ENCODE measurements at places on chromosomes 1 and 21.

DNA sequence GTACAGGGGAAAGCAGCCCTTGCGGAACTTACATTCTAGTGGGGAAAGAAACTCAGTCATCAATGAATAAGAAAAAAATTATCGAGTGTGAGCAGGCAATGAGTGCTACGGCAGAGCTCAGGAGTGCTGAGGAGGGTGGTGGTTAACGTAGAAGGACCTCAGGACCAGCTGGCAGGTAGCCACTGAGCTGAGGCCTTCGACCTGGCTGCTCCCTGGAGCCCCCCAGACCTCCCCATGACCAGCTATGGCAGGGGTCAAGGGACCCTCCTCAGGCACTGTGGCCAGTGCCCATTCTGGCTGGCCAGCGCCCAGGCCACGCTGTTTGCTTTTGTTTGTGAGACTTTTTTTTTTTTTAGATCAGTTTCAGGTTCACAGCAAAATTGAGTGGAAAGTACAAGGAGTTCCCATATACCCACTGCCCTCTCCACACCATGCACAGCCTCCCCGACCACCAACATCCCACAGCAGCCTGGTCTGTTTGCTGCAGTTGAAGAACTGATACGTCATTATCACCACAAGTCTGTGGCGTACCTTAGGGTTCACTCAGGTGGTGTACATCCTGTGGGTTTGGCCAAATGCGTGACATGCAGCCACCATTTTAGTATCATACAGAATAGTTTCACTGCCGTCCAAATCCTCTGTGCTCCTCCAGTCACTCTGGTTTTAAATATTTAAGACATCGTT lies 11.8 kb upstream of the TTC22 start:
- H3K27ac ChIP-seq = no peak overlapping the region
- H3K4me1 ChIP-seq = peaks cover 2% of the 10 kb centered on the region
- peak; percentile 45 for DNase-seq

- H3K4me3 ChIP-seq = no peak overlapping the region
- peak; percentile 22 for DNase-seq
- no peak overlapping the region for H3K27ac ChIP-seq
- H3K4me1 ChIP-seq = peaks cover 25% of the 10 kb centered on the region
Observed at GRCh38 chr1:28111157-28111556, 22.7 kb upstream of the EYA3 start.

GRCh38 chr1:58629031-58629462 lies 52.0 kb upstream of the TACSTD2 start:
- H3K27me3 ChIP-seq = peaks cover 5% of the 10 kb centered on the region
- H3K36me3 ChIP-seq = no peaks in the 10 kb centered on the region
- no peak for DNase-seq
- peaks cover 2% of the 10 kb centered on the region for H3K4me1 ChIP-seq

DNA sequence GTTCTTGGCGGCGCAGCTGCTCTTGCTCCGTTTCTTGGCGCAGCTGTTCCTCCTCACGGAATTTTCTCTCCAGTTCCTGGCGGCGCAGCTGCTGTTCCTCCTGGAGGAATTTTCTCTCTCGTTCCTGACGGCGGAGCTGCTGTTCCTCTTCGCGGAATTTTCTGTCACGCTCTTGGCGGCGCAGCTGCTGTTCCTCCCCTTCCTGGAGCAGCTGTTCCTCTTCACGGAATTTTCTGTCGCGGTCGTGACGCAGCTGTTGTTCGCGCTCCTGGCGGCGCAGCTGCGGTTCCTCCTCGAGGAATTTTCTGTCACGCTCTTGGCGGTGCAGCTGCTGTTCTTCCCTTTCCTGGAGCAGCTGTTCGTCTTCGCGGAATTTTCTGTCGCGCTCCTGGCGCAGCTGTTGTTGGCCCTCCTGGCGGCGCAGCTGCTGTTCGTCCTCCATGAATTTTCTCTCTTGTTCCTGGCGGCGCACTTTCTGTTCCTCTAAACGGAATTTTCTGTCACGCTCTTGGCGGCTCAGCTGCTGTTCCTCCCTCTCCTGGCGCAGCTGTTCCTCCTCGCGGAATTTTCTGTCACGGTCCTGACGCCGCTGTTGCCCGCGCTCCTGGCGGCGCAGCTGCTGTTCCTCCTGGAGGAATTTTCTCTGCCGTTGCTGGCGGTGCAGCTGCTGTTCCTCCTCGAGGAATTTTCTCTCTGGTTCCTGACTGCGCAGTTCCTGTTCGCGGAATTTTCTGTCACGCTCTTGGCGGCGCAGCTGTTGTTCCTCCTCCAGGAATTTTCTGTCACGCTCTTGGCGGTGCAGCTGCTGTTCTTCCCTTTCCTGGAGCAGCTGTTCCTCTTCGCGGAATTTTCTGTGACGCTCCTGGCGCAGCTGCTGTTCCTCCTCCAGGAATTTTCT lies 7.0 kb downstream of the TCHH start:
- peaks cover 14% of the 10 kb centered on the region for H3K27me3 ChIP-seq
- no peak overlapping the region for H3K4me3 ChIP-seq
- H3K27ac ChIP-seq = no peak overlapping the region
- H3K36me3 ChIP-seq = peaks cover 4% of the 10 kb centered on the region
- H3K4me1 ChIP-seq = peaks cover 4% of the 10 kb centered on the region
- peak; percentile 4 for DNase-seq

DNA sequence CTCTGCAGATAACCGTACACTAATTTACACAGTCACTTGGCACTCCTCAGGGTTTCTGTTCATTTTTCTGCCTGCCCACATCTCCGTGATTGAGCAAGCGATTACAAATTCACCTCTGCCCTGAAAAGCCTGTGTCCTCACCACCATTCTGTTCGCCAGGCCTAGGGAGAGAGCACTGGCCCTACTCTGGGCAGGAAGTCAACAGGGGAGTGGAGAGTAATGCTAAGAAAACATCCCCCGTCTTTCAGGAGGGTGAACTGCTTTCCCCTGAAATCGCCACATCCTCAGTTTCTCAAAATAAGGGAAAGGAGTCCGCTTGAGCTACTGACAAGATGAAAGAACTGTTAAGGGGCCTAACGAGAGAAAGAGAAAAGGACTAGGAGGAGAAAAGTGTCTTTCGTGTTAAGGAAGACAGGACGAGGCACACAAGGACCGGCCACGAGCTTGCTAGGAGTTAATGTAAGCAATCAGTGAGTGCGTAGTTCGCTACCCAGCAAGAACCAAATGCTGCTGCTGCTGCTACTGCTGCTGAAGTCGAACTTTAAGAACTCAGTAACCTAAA lies 632 bp downstream of the PEX19 start:
- DNase-seq = peak; percentile 32
- H3K4me3 ChIP-seq = peak overlapping the region; percentile 94
- peaks cover 20% of the 10 kb centered on the region for H3K4me1 ChIP-seq
- H3K36me3 ChIP-seq = peaks cover 31% of the 10 kb centered on the region
- no peaks in the 10 kb centered on the region for H3K27me3 ChIP-seq

GRCh38 chr1:117561071-117561470 lies 44.8 kb upstream of the TENT5C start:
- peaks cover 3% of the 10 kb centered on the region for H3K36me3 ChIP-seq
- peaks cover 2% of the 10 kb centered on the region for H3K27me3 ChIP-seq
- DNase-seq = no peak
- no peak overlapping the region for H3K4me3 ChIP-seq
- H3K27ac ChIP-seq = no peak overlapping the region
- H3K4me1 ChIP-seq = no peaks in the 10 kb centered on the region

DNA sequence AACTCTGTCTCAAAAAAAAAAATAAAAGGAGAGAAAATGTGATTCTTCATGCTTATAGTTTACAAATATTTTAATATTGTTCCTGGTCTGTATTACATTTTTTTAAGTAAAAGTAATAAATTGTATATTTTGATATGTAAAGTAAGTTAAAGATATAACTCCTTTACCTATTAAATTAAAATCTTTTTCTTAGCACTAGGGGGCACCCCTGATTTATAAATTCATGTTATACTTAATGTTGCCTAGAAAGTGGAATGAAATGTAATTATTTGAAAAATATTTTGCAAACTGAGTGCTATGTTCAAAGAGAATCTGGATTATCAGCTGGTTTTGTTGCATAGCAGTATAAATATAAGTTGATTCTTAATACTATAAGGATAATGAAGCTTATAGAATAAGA lies 49.2 kb downstream of the RALGPS2 start:
- peaks cover 5% of the 10 kb centered on the region for H3K36me3 ChIP-seq
- H3K4me1 ChIP-seq = no peaks in the 10 kb centered on the region
- H3K4me3 ChIP-seq = no peak overlapping the region
- no peak for DNase-seq
- no peak overlapping the region for H3K27ac ChIP-seq

GRCh38 chr1:151175041-151175741 lies 590 bp downstream of the TMOD4 start:
- no peak overlapping the region for H3K4me3 ChIP-seq
- H3K27me3 ChIP-seq = no peaks in the 10 kb centered on the region
- no peaks in the 10 kb centered on the region for H3K4me1 ChIP-seq
- no peak overlapping the region for H3K27ac ChIP-seq
- peaks cover 18% of the 10 kb centered on the region for H3K36me3 ChIP-seq

DNA sequence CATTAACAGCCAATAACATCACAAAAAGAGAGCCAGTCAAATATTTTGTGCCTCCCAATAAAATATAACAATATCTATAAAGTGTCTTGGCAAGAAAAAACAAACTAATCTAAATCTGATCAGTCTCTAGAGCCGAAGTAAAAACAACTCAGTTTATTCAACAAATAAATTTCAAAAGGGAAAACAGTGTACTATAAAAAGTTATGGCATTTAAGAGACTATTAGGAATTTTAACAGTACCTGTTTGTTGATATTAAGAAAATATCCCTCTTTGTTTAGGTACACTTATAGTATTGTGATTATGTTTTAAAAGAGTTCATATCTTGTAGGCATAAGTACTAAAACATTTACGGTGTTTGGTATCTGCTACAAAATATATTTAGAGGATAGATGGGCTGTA lies 36.6 kb upstream of the C1orf53 start:
- no peaks in the 10 kb centered on the region for H3K4me1 ChIP-seq
- no peak for DNase-seq
- H3K4me3 ChIP-seq = no peak overlapping the region

GRCh38 chr1:234901491-234902049 lies 227.1 kb downstream of the TOMM20 start:
- H3K4me3 ChIP-seq = no peak overlapping the region
- H3K4me1 ChIP-seq = peaks cover 8% of the 10 kb centered on the region
- H3K27me3 ChIP-seq = no peaks in the 10 kb centered on the region
- no peaks in the 10 kb centered on the region for H3K36me3 ChIP-seq
- no peak overlapping the region for H3K27ac ChIP-seq

DNA sequence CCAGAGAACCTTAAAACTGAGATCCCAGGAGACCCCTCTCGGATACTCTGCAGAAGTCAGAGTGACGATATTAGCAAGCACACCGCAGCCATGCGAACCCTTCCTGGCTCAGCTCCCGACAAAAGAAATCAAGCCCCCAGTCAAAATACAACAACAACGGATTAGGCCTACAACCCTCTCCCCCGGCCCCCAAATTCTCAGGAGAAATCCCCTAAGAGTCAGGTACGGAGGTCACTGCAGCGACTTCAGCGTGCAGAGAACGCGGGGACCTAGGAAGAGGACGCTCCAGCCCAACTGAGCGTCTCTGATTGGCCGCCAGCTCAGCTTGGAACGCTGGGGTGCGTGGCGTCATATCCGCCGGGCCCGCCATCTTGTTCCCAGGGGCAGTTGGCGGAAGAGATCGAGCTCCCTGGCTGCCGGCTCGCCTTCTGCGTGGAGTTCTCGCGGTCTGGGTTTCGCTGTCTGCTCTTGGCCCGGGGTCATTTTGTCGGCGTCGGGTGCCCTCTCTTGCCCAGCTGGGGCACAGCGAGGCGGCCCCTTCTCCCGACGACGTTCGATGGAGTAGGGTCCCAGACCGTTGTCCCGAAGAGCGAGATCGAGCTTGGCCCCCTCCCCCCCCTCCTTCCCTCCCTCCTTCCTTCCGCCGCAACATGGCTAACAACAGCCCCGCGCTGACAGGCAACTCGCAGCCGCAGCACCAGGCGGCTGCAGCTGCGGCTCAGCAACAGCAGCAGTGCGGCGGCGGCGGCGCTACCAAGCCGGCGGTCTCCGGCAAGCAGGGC lies at the start of gene PRPF38B:
PRPF38B (plus strand) TSS at position 369 of the 782 bp plus-strand sequence; CDS start at position 651, 282 bp downstream.
- H3K4me3 ChIP-seq = peak within 1 kb of the TSS; percentile 97
- peak; percentile 96 for DNase-seq
- H3K36me3 ChIP-seq = peaks cover 49% of the 10 kb centered on the region

GRCh38 chr1:34843392-34844251 lies 15.9 kb downstream of the SMIM12 start:
- no peak overlapping the region for H3K4me3 ChIP-seq
- H3K27ac ChIP-seq = no peak overlapping the region
- no peaks in the 10 kb centered on the region for H3K27me3 ChIP-seq
- DNase-seq = no peak

- H3K27ac ChIP-seq = no peak overlapping the region
- H3K27me3 ChIP-seq = no peaks in the 10 kb centered on the region
- no peak overlapping the region for H3K4me3 ChIP-seq
- no peak for DNase-seq
Observed at GRCh38 chr21:27817902-27818623, 851.2 kb upstream of the ADAMTS5 start.

DNA sequence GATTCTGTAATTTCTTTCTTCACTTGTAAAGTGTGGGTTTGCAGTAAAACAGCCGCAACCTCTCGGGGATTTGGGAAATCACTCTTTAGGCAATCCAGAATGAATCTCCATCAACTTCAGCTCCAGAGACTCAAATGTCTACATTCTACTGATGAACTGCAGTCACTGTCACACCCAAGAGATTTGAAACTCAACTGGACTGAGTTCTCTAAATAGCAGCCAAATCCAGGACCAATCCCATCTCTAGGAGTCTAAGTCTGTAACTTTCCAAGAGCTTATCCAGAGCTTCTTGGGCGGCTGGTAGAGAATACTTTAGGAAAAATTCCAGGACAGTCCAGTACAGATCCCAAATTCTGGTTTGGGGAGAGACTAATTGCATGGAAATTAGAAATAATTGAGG lies 62.9 kb downstream of the ADAMTS1 start:
- no peak for DNase-seq
- no peaks in the 10 kb centered on the region for H3K27me3 ChIP-seq
- H3K4me3 ChIP-seq = no peak overlapping the region
- H3K27ac ChIP-seq = no peak overlapping the region

- no peaks in the 10 kb centered on the region for H3K27me3 ChIP-seq
- H3K27ac ChIP-seq = no peak overlapping the region
- no peak overlapping the region for H3K4me3 ChIP-seq
- no peak for DNase-seq
- H3K4me1 ChIP-seq = peaks cover 47% of the 10 kb centered on the region
- H3K36me3 ChIP-seq = no peaks in the 10 kb centered on the region
Observed at GRCh38 chr1:203631946-203632345, 5.3 kb downstream of the ATP2B4 start.

DNA sequence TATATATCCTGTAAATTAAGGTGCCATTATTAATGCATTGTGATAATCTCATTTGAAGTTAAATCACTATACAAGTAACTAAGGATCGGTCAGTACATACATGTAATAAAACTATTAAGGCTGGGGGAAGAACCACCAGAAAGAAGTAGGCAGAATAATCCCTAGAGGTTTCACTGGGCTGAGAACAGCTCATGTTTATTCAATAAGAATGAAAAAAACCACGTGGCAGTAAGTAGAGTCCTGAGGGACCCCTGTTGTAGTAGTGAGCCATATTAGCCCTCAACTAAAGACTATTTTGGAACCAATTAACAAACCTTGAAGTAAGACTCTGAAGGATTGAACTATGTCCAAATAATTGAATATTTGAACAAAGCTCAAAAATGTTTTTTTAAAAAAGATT lies 46.9 kb upstream of the ADAM30 start:
- H3K36me3 ChIP-seq = peaks cover 2% of the 10 kb centered on the region
- H3K27ac ChIP-seq = no peak overlapping the region
- H3K27me3 ChIP-seq = no peaks in the 10 kb centered on the region
- no peak overlapping the region for H3K4me3 ChIP-seq
- peaks cover 6% of the 10 kb centered on the region for H3K4me1 ChIP-seq
